ENCODE measurements at places on chromosomes 3 and 15.

GRCh38 chr3:40645883-40646282 lies 121.1 kb downstream of the ZNF621 start:
- no peak for DNase-seq

DNA sequence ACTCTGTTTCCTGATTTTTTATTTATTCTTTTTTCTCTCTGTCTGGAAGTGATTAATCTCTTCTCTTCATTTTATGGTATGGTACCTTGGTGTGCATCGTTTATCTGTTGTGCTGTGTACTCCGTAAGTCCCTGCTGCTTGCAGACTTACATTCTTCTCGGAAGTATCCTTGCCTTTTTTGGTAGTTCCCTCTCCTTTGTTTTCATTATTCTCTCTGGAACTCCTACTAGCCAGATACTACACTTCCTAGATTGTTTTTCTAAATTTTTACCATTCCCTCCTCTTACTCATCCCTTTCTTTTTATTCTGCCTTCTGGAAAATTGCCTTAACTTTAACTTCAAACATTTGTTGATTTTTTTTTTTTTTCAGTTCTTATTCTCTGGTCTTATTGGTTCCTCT lies 27.2 kb downstream of the PIK3CA start:
- no peak for DNase-seq

DNA sequence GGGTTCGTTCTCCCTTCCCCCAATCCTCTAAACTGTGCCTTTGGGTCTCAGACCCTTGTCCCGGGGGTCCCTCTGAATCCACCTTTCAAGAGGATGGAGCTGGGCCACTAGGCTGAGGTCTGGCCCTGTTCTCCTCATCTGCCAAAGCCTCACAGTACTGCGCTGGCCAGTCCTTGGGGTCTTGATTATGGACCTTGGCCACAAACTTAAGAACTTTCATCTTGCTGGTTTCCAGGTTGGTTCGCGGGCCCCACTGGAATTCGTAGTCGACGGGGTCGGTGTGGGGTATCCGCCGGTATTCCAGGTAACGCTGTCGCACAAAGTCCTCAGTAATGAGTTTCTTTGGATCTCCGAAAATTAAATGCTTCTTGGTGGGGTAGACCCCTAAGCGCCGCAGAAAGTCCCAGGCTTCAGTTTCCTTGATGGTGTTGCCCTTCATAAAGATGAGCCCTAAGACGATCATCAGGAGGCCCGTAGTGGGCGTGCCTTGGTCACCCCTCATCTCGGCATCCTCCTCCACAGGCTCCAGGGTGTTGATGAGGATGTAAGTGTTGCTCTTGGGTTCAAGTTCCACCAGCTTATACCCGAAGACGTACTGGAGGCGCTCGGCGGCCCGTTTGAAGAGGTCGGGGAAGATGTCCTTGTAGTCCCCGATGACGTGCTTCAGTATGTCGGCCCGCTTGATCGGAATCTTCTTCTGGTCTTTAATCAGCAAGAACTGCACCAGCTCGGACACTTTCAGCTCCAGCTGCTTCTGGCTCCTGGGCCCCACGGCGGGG lies 727 bp downstream of the NSMCE3 start:
- peak; percentile 8 for DNase-seq

- DNase-seq = no peak
Measured at GRCh38 chr3:98574132-98574531, 19.3 kb downstream of the CPOX start.

DNA sequence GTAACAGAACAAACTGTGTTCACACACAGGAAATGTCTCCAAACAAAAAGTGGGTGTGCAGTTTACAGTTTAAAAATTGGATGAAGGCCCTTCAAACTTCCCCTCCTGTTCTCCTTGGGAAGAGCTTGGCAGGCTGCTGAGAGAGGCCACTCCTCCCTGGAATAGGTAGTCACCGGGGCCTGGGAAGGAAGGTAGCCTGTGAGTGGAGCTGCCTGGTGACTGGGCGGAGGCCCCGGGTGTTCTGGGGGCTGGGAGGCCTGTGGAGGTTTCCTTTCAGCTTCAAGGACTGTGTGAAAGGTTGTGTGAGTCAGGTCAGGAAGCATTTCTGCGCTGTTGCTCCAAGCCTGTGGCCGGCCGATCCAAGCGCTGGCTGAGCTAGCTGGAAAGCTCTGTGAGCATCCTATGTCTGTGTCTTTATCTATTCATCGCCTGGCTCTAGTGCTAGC lies 14.1 kb downstream of the SLCO3A1 start:
- peak; percentile 57 for DNase-seq

DNA sequence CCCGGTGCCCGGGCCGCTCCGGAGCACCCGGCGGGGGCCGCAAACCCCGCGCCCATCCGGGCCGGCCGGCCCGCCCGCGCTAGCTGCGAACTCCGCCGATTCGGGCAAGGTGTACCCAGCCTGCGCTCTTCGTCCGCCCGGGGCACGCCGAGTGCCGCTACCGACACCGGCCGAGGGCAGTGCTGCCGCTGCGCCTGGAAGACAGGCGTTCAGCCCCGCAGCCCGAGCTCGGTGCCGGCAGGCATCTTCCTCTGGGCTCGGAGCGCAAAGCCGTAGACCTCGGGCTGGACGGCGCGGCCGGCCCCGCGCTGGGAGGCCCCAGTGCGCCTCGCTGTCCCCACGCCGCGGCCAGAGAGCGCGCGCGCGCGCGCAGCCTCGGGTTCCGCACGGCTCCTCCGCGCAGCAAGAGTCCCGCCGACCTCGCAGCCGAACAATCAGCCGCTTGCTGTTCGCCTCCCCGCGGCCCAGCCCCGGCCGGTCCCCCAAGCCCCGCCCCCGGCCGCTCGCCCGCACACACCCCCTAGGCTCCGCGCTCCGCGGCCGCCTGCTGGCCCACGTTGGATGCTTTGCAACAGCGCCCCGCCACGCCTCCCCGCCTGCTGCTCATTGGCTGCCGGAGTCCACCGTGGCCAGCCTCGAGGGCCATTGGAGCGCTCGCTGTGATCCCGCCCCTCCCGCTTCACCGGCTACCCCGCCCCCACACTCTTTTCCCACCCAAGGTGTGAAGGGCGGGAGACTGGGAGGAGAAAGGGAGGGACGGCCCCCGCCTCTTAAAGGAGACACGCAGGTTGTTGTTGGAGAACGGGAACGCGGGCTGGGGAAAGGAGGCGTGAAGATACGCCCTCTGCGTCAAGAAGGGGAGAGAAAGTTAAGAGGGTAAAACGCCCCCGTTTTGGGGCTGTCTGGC lies at the start of gene LRIG1:
Gene LRIG1, minus strand, starts transcription at position 447 of the 907 bp plus-strand sequence. CDS start 615 bp downstream, outside the sequence.
- peak; percentile 99 for DNase-seq

DNA sequence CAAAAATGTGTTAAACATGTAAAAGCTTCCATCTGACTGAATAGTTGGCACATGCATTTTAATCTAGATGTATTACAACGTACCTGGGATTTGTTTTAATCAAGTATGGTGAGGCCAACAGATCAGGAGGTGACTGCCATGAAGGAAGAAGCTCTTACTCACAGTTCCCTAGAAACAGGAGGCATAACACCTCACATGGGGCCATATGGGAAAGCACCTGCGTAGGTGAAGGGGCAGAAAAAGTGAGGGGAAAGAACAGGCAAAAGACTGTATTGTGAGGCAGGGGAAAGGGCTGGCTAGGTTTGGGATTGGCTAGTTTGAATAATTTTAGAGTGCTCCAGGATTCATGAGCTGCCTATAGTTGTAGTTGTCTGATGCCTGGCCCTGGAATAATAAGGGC lies 9.6 kb downstream of the SQOR start:
- no peak for DNase-seq

- no peak for DNase-seq
Measured at GRCh38 chr15:66390678-66391077, 4.0 kb downstream of the MAP2K1 start.

DNA sequence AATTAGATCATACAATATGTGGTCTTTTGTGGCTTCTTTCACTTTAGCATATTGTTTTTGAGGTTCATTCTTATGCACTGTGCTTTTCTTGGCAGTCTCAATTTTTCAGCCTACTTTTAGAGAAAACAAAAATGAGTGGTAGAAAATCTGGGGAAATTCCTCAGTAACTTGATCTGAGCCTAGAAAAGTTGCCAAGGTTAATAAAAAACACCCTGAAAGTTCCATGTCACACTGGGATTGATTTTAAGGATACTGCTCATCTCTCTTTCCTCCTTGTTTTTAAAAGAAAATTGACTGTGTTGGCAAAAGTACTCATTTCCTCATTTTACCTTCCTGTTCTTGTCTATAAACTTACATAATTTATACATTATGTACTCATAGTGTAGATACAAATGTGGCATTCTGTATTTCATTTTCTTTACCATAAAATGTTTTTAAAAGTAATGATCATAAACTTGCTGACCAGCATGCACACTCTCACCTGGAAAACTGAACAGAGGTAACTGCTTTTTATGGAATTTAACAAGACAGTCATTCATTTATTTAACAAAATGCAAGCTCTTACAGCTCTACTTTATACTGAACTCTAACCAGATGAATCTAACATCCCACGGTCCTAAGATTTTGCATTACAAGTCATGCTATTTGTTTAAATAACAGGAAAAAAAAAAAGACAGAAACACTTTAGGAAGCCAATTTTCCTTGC lies 28.6 kb upstream of the SH3BP5 start:
- DNase-seq = no peak

DNA sequence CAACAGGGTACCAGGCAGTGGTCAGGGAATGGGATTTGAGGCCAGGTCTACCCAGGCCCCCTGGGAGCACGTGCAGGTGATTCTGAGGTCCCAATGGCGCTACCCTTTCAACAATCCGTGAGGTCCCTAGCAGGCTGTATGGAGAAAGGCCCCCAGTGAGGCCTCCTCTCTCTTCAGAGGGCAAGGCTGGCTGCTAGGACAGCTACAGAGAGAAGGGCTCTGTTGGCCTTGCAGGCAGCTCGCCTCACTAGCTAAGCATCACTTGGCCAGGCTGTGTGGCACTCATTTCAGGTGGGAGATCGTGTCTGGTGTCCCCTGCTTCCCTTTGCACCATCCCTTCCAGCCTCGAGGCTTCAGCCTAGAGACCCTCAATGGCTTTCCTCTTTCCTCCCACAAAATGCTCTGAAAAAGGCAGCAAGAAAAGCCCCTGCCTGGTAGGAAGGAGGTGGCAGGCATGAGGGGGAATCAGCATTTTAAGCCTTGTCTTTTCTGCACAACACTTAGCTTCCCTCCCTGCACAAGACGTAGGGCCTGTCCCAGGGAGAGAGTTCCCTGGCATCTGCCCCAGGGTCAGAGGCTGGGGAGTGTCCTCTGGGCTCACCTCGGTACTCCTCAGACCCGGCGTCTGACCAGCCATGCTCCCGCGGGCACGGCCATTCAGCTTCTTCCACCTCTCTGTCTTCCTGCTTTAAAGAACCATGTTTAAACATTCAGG lies 111.8 kb downstream of the ASB7 start:
- no peak for DNase-seq

DNA sequence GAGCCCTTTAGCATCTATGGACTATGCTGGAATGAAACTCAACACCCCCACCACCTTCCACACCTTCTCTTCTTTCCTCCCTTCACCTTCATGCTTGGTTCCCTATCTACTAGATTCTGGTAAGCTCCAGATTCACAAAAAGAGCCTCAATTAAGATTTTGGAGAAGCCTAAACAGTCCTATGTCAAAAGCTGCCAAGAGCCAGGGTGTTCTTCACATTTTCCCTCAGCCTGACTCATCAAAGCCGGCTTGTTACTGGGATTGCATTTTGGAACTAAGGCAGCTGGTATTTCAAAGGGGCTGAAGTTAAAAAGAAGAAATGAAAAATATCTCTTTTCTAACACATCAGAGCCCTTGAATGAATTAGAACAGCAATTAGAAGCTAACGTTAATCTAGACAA lies 247.7 kb downstream of the MYRIP start:
- no peak for DNase-seq

GRCh38 chr3:10551821-10552630 lies 46.6 kb upstream of the ATP2B2 start:
- no peak for DNase-seq

- no peak for DNase-seq
Measured at GRCh38 chr3:23877329-23877980, 39.3 kb downstream of the NKIRAS1 start.

DNA sequence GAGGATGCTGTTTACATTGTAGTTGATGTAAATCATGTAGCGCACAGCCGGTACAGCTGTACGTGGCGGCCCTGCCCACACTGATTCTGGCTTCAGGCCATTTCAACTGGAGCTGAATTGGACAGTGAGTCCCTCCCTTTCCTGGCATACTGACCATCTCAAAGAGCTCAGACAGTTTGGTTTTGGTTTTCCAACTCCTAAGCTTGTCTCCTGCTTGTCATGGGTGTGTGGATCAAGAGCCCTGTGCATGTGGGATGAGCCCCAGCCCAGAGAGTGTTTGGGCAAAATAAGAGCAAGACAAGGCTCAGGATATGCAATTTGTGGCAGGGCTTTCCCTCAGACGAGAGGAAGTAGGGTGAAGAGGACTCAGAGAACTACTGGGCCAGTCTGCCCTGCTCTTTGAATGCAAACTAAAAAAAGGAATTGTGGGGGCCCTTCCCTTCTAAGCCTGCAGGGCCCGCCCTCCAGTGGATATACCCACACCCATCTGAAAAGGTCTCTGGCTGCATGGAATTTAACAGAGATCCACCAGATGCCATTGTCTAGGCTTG lies 13.3 kb downstream of the ITGA11 start:
- DNase-seq = no peak

- DNase-seq = no peak
Measured at GRCh38 chr3:194184801-194185200, 48.9 kb downstream of the HES1 start.

DNA sequence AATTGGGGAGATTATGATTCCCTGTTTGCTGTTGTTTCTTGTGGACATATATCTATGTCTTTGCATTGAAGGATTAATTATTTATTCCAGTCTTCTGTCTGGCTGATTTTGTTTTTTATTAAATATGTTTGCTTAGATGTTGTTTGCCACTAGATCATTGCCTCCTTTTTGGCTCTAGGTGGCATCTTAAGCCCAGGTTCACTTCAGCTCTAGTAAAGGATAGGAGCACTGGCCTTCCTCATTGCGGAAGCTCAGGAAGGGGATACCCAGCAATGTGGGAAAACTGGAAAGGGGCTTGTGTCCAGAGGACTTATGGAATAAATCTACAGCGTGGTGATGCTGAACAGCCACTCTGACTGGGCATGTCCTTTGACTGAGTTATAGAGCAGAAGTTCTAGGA lies 821.6 kb downstream of the PDCD6IP start:
- no peak for DNase-seq

DNA sequence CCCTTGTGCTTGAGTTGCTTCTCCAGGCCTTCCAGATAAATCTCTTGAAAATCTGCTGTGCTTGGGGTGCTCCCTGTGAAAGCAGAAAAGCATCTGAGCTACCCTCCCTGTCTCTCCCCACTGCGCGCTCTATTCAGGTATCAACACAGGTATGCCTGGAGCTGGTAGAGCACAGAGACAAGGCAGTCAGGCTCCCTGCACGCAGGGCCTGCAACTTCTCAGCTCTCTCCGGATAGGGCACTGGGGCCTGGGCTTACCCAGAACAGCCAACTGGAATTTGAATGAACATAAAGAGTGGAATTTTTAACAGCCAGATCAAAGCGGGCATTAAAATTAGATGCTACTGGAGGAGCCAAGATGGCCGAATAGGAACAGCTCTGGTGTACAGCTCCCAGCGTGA lies 183.6 kb downstream of the XXYLT1 start:
- no peak for DNase-seq

DNA sequence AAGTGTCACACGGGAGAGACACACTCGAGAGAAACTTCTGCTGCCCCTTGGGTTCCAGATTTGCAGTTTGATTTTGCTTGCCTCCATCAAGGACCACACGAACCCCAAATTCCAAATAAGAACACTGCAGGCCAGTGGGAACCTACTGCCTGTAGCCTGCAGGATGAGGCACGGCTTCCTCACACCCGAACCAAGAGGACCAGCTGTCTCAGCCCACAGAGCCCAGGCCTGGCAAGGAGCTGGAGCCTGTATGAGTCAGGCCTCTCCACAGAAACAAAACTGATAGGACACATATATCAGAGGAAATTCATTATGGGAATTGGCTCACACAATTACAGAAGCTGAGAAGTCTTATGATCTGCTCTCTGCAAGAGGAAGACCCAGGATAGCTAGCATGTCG lies 188.1 kb upstream of the NSMCE3 start:
- no peak for DNase-seq

Measured in BE2C (cell line).